ENCODE measurements at places on chromosomes 7 and 10. TPM values are rescaled to one million over a fixed set of nuclear protein-coding genes. Genes with fewer than 3 reads are reported as not detected.

GRCh38 chr7:105776068-105776790 lies 100.2 kb downstream of the ATXN7L1 start:
- no peaks in the 10 kb centered on the region for H3K36me3 ChIP-seq
- peaks cover 3% of the 10 kb centered on the region for H3K4me1 ChIP-seq
- no peaks in the 10 kb centered on the region for H3K27me3 ChIP-seq
- DNase-seq, result no peak

- no peaks in the 10 kb centered on the region for H3K27me3 ChIP-seq
- no peak overlapping the region for H3K4me3 ChIP-seq
- H3K4me1 ChIP-seq, result no peaks in the 10 kb centered on the region
These were observed 234.3 kb upstream of the TEX47 start for GRCh38 chr7:89029864-89030263.

- no peak overlapping the region for H3K4me3 ChIP-seq
- H3K27me3 ChIP-seq, result no peaks in the 10 kb centered on the region
- H3K4me1 ChIP-seq, result peaks cover 6% of the 10 kb centered on the region
- no peaks in the 10 kb centered on the region for H3K36me3 ChIP-seq
These were observed 4.8 kb upstream of the MTG1 start for GRCh38 chr10:133388973-133389818.

GRCh38 chr7:10815546-10815945 lies 158.1 kb upstream of the PHF14 start:
- H3K4me3 ChIP-seq, result no peak overlapping the region
- H3K27me3 ChIP-seq, result no peaks in the 10 kb centered on the region
- no peaks in the 10 kb centered on the region for H3K4me1 ChIP-seq
- H3K36me3 ChIP-seq, result no peaks in the 10 kb centered on the region
- no peak for DNase-seq

GRCh38 chr10:23412223-23412622 lies 26.7 kb upstream of the OTUD1 start:
- no peak for DNase-seq
- H3K4me3 ChIP-seq, result no peak overlapping the region
- no peaks in the 10 kb centered on the region for H3K36me3 ChIP-seq

GRCh38 chr10:99540306-99540656 lies 7.5 kb downstream of the NKX2-3 start:
- H3K4me3 ChIP-seq, result peak overlapping the region; percentile 28
- H3K4me1 ChIP-seq, result peaks cover 24% of the 10 kb centered on the region
- H3K36me3 ChIP-seq, result no peaks in the 10 kb centered on the region
- no peak overlapping the region for H3K27ac ChIP-seq

DNA sequence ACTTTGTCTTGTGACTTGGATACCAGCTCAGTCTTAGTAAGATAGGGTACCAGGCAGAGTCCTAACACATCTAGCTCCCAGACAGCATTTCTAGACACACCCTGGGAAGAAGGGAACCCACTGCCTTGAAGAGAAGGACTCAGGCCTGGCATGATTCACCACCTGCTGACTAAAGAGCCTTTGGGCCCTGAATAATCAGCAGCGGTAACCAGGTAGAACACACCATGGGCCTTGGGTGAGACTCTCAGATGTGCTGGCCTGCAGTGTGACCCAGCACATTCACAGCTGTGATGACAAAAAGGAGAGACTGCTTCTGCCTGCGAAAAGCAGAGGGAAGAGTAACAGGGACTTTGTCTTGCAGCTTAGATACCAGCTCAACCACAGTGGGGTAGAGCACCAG lies 10.4 kb upstream of the TNKS2 start:
- H3K36me3 ChIP-seq, result no peaks in the 10 kb centered on the region
- no peak overlapping the region for H3K27ac ChIP-seq
- H3K27me3 ChIP-seq, result no peaks in the 10 kb centered on the region
- no peak overlapping the region for H3K4me3 ChIP-seq
- DNase-seq, result no peak
- H3K4me1 ChIP-seq, result no peaks in the 10 kb centered on the region

- no peak for DNase-seq
- H3K27ac ChIP-seq, result peak overlapping the region; percentile 67
- peaks cover 70% of the 10 kb centered on the region for H3K4me1 ChIP-seq
- H3K27me3 ChIP-seq, result no peaks in the 10 kb centered on the region
These were observed 100.5 kb downstream of the KCNMA1 start for GRCh38 chr10:77537071-77537470.

- no peaks in the 10 kb centered on the region for H3K27me3 ChIP-seq
- no peak overlapping the region for H3K4me3 ChIP-seq
- no peak for DNase-seq
- peaks cover 16% of the 10 kb centered on the region for H3K4me1 ChIP-seq
- H3K36me3 ChIP-seq, result no peaks in the 10 kb centered on the region
These were observed 17.2 kb upstream of the SLC26A4 start for GRCh38 chr7:107643407-107643806.

- peak overlapping the region; percentile 87 for H3K27ac ChIP-seq
- H3K4me3 ChIP-seq, result no peak overlapping the region
- peaks cover 6% of the 10 kb centered on the region for H3K36me3 ChIP-seq
- DNase-seq, result no peak
- H3K4me1 ChIP-seq, result peaks cover 82% of the 10 kb centered on the region
These were observed 44.0 kb downstream of the CALD1 start for GRCh38 chr7:134823400-134823799.

- H3K4me1 ChIP-seq, result peaks cover 38% of the 10 kb centered on the region
- H3K27ac ChIP-seq, result peak overlapping the region; percentile 25
- no peak overlapping the region for H3K4me3 ChIP-seq
- no peaks in the 10 kb centered on the region for H3K27me3 ChIP-seq
- no peak for DNase-seq
These were observed 11.0 kb upstream of the PDCD4 start for GRCh38 chr10:110860576-110861241.

DNA sequence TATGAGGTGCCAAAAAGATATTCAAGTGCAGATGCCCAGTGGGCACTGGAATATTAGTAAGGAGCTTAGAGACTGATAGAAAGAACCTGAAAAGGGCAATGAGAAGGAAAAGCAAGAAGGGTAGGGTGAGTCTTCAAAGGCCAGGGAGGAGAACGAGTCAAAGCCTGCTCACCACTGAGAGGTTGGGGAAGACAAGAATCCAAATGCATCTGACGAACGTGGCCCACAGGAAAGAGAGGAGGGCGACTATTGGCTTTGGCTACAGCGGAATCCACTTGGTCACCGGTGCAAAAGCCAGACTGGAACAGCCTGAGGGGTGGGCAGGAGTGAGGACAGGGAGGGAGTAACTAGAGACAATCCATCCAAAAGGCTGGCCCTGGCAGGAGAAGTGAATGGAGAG lies 216.7 kb upstream of the KLF14 start:
- H3K27me3 ChIP-seq, result no peaks in the 10 kb centered on the region
- peaks cover 53% of the 10 kb centered on the region for H3K4me1 ChIP-seq
- no peak for DNase-seq
- H3K4me3 ChIP-seq, result no peak overlapping the region
- H3K27ac ChIP-seq, result no peak overlapping the region
- H3K36me3 ChIP-seq, result peaks cover 22% of the 10 kb centered on the region

DNA sequence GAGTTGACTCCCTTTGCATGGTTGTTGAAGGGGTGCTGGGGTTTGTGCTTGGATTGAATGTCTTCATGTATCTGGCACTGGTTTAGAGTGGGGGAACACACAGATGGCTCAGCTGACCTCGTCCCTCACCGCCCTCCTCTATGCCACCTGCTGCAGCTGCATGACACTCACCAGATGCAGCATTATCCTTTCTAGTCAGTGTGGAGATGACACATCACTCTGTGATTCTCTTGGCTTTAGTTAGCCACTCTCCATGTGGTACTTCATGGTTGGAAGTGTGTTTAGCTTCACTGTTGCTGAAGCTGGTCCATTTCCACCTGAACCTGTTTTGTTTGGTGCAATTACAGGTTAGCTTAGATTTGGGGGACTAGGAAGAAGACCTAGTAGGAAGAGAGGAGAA lies 56.3 kb upstream of the BMPER start:
- H3K27ac ChIP-seq, result no peak overlapping the region
- no peaks in the 10 kb centered on the region for H3K4me1 ChIP-seq
- H3K4me3 ChIP-seq, result no peak overlapping the region
- H3K27me3 ChIP-seq, result no peaks in the 10 kb centered on the region
- no peak for DNase-seq
- no peaks in the 10 kb centered on the region for H3K36me3 ChIP-seq

DNA sequence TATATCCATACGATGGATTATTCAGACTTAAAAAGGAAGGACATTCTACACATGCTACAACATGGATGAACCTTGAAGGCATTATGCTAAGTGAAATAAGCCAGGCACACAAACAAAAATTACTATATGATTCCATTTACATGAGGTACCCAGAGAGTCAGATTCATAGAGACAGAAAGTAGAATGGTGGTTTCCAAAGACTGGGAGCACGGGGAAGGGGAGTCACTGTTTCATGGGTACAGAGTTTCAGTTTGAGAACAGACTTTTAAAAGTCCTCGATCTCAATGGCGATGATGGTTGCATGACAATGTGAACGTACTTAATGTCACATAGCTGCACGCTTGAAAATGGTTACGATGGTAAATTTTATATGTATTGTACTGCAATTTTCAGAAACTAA lies 39.3 kb downstream of the NUDCD3 start:
- H3K36me3 ChIP-seq, result peaks cover 7% of the 10 kb centered on the region
- DNase-seq, result no peak
- no peak overlapping the region for H3K27ac ChIP-seq
- H3K27me3 ChIP-seq, result no peaks in the 10 kb centered on the region
- H3K4me1 ChIP-seq, result peaks cover 17% of the 10 kb centered on the region

DNA sequence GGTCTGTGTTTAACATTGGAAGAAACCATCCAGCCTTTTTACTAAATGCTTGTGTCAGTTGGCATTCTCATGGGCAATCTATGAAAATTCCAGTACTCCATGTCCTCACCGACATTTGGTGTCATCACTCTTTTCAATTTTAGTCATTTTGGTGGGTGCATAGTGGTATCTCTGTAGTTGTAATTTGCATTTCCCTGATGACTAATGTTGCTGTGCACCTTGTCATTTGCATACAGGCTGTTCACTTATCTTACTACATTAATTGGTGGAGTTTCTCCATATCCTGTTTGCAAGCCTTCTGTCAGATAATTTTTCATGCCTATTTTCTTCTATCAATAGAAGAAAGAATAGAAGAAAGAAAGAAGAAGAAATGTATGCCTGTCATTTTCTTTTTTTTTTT lies 73.7 kb downstream of the PLPP4 start:
- no peaks in the 10 kb centered on the region for H3K27me3 ChIP-seq
- H3K36me3 ChIP-seq, result no peaks in the 10 kb centered on the region
- no peak overlapping the region for H3K4me3 ChIP-seq
- H3K4me1 ChIP-seq, result no peaks in the 10 kb centered on the region

DNA sequence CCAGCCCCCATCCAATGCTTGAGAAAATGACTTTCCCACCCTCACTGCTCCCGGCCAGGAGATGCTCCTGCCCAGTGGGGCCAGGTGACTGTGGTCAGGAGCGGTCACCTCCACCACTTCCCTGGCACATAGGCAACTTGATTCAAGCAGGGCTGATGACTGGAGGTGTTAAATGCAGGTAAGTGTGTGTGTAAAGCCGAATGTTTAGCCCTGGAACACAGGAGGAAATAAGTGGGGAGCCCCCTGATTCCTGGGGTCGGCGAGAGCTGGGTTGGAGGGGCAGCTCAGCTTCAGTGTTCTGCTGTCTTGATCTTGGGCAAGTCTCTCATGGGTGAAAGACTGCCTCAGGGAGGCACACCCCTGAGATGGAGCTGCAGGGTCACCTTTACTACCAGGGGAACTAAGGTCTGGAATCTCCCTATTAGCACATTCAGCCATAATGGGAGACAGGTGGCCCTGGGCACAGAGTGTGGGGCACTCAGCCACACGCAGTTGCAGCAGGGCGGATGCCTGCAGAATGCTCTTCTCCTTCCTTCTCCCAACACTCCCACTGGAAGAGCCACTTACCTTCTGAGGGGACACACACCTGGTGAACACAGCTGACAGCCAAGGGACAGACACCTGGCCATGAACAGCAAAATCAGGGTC lies 124.1 kb downstream of the PTPN20 start:
- no peak for DNase-seq
- H3K27ac ChIP-seq, result no peak overlapping the region
- no peaks in the 10 kb centered on the region for H3K36me3 ChIP-seq

DNA sequence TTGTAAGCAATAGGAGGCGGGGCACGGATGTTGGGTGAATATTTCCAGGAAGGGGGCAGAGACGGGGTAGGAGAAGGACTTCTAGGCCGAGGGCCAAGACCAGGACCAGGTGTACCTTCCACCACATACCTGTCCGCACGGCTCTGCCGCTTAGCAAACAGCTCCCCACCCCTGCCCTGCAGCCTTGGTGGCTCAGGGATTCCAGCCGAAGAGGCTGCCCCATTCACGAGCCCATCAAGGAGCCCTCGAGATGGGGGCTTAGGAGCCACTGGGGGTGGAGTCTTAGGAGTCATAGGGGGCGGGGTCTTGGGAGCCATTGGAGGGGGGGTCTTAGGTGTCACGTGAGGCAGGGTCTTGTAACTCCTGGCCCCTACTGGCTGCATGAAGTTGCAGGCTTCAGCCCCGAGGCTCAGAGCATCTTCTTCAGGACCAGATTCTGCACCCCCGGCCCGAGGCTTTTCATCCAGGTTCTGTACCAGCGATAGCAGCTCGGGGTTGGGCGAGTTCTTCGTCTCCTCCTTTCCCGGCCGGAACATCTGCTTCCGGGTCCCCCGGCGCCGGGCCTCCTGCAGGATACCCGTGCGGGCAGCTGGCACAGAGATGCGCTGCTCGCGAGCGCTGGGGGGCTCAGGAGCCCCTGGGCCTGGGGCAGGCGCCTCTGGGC lies 6.1 kb upstream of the MYOZ1 start:
- H3K27ac ChIP-seq, result peak overlapping the region; percentile 68
- no peaks in the 10 kb centered on the region for H3K27me3 ChIP-seq
- peak overlapping the region; percentile 68 for H3K4me3 ChIP-seq
- no peak for DNase-seq

DNA sequence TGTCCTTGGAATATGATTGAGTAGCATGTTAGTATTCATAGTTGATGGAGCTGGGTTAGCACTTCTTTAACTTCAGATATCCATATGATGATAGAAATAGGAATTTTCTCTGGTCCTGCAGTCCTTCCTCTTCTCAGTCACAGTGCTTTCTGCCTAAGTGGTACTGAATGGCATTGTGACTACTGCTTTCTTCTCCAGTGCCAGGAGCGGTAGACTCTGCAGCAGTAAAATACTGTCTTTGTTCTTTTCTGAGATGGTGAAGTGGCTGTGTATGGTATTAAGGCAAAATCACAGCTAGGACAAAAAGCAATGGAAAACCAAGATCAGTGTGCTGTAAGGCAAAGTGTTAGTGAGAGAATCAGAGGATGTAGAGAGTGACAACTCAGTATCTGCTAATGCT lies 46.6 kb downstream of the C1GALT1 start:
- no peak for DNase-seq
- no peaks in the 10 kb centered on the region for H3K27me3 ChIP-seq
- no peaks in the 10 kb centered on the region for H3K36me3 ChIP-seq
- no peaks in the 10 kb centered on the region for H3K4me1 ChIP-seq

Gene TRIL
- 7.9 TPM for total RNA-seq

Gene PLEKHS1
- total RNA-seq, result not detected

Gene GOLGA7B
- total RNA-seq, result under 0.01 TPM

Gene GAD2
- not detected for total RNA-seq

Gene TMEM184A
- total RNA-seq, result 0.42 TPM

Gene FAM25C
- total RNA-seq, result not detected

Gene ELFN1
- total RNA-seq, result 1.7 TPM

Gene MKRN1
- 74.2 TPM for total RNA-seq

Gene AZGP1
- 3.1 TPM for total RNA-seq

Gene OR9A2
- total RNA-seq, result not detected

Gene CALY
- 1.6 TPM for total RNA-seq

Gene FBXO24
- 0.13 TPM for total RNA-seq
